NCI-H510A (cell line): ENCODE measurements at places on chromosomes 2 and 18.

DNA sequence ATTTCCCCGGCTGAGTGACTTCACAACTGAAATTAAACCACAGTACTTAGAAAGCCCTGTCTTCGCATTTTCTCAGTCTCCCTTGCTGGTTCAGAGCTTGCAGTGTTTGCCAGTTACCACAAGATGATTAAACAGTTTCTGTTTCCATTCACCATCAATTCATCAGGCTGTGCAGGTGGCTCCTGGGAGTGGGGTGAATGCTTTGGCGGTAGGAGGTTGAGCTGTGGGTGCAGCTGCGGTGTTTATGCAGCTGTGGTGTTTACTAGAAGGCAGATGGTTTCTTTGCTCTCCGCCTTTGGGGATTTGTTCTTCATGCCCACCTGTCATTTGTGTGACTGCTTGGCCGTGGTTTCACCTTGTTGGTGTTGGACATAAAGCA, 16.1 kb downstream of the ACOXL start:
- peak; percentile 75 for DNase-seq

GRCh38 chr18:7924616-7925015, 357.5 kb downstream of the PTPRM start:
- DNase-seq = no peak

GRCh38 chr18:44960580-44960979, 279.9 kb downstream of the SETBP1 start:
- no peak for DNase-seq

DNA sequence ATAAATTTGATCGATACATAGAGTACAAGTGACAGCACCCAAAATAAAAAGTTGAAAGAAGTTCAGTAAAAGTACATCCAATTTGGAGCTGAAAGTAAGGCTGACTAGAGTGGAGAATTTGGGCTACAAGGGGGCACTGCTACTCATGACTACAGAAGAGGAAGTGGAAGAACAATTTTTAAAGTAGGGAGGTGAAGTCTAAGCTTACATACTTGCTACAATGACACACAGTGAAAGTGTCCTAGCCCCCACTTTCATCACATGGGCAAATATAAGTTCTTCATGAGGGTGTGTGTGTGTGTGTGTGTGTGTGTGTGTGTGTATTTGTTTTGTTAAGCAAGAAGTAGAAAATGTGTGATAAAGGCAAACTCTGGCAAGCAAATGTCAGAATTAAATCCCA, 45.7 kb downstream of the MAP3K2 start:
- no peak for DNase-seq

GRCh38 chr2:16570516-16570915, 95.1 kb downstream of the CYRIA start:
- no peak for DNase-seq

DNA sequence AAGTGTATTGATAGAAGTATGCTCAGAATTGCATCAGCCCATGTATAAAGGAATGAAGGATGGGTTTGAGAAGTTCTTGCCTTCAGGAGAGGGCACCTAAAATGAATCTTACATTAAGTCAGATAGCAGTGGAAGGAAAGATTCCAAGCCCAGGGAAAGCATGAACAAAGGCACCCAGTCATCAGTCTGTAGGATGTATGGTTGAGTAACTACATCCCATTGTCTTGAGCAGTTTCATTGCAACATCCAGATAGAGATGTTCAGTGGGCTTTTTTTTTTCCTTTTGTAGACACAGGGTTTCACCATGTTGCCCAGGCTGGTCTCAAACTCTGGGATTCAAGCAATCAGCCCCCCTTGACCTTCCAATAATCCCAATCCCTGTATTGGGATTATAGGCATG, 80.7 kb downstream of the ARHGAP28 start:
- no peak for DNase-seq

GRCh38 chr2:39497082-39497801, 60.2 kb upstream of the MAP4K3 start:
- DNase-seq = no peak

GRCh38 chr2:75074228-75074627, 115.8 kb downstream of the POLE4 start:
- no peak for DNase-seq

DNA sequence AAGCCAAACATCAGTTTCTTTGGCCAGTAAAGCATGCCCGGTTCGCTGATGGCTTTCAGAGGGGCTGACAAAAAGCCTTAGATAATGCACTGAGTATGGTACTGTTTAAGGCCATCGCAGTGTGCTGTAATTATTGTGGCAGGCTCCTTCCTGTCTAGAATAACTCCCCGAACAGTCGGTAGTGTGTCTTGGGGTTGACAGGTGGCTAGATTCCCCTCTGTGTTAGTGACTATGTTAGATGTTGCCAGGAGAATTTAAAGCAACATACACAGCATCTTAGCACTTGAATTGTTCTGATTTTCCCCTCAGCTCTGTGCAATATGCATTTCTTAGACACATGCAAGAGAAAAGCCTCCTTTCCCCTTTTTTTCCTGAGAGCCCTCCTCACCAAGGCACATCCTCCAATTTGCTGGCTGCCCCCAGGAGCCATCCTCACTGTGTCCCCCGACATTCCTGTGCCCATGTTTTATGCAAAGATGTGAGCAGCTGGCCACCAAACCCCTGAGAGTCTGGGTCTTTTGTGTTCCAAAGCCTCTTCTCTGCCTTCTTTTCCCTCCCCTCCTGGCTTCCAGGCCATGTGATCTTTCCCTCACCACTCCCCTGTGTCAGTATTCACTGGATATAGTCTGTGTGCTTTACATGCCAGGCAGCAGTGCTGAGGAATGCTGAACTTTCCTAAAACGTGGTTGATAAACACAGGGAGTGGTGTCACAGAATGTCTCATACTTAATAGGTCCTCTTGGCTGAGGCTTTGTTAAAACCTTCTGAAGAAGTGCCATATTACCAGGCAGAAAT, 331.5 kb downstream of the HRH4 start:
- DNase-seq = no peak

DNA sequence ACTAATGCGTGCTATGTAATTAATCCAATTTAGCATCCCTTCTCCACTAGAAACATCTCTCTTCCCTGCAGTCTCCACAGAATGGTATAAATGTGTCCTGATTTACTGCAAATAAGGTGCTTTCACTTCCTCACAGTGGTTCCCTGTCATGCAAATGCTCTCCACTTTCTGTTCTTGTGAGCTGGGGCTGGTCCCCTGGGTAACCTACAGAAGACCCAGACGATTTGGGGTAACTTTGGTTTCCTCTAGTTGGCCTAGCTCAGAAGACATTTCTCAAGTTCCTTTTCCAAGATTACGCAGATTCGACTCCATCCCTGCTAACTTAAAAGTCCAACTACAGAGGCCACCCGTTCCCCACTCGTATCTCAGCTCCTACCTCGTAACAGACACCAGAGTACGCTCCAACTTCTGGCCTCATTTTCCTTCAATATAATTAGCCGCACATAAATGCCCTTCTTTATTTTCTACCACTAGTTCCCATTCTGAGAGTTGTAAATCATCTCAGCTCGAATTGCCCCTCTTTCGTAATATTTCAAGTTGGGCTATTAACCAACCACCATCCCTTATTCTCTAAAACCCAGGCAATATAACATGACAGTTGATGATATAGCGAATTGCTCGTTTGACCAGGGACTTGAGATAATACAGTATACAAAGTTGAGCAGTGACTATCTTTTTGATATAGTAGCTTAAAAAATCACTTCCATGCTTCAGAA, 28.8 kb upstream of the NEDD4L start:
- DNase-seq = no peak

DNA sequence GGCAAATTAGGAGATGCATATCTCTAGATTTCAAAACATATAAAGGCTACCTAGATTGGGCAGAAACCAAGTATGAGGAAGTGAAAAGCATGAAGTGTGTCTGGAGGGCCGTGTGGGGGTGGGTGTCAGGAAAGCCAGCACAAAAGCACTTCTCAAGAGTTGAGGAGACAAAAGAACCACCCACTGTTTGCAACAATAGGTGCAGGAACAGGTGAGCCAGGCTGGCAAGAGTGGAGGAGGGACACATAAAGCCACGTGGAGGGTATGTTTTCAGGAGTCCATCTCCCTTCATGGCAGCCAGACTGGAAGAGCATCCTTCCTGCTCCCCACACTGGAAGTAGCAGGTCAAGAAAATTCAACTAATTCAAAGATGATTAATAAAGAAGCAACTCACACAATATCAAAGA, 96.4 kb downstream of the CERS6 start:
- peak; percentile 60 for DNase-seq

DNA sequence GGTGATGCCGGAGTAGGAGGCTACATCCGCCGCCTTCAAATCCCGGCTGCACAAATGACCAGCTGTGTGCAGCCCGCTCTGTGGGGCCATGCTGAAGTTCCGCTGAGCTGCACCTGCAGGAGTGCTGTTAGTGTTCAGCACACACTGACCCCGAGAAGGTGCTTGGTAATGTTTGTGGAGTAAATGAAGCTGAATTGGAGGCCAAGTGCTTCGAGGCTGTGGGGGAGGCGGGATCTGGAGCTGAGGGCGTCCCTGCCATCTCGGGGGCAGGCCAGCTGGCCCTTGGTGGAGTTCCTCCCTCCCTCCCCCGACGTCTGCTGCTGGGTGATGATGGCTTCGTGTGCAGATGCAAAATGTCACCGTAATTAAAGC, 23.2 kb downstream of the KCNF1 start:
- peak; percentile 94 for DNase-seq

GRCh38 chr2:233990261-233990798, 60.2 kb upstream of the SPP2 start:
- DNase-seq = no peak

DNA sequence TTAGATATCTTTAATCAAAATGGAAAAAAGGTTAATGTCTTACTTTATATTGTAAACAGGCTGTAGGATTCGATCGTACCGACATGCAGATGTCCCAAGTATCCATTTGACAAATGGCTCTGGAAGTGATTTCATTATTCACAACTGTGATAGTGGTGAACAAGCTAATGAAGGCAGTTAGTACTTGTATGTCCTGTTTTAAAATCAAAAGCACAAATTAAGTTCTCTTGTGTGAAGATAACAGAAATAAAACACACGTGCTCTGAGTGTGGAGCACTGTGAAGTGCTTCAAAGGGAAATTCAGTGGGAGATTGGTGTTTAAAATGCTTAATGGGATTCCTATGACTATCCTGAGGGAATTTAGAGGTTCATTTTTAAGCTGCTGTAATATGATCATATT, 8.6 kb upstream of the LRP1B start:
- no peak for DNase-seq

- no peak for DNase-seq
These were observed 220.2 kb upstream of the CCDC68 start for GRCh38 chr18:55179425-55179824.

GRCh38 chr2:235170536-235171521, 219.0 kb downstream of the SH3BP4 start:
- DNase-seq = no peak

GRCh38 chr2:174330945-174331594, 3.7 kb upstream of the SP9 start:
- DNase-seq = no peak

DNA sequence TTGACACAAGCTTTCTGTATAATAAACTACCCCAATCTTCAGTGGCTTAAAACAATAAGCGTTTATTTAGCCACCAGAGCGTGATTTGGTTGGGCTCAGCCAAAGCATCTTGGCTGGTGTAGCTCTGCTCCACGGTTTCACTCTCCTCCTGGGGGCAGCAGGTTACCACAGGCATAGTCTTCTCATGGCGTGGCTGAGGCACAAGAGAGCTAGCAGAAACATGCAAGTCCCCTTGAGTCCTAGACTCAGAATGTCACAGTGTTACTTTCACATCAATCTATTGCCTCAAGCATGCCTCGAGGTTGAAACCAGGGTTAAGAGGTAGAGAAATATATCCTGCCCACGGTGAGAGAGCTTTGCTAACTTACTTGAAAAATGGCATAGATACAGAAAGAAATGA, 19.9 kb upstream of the SLC9A2 start:
- DNase-seq = no peak

DNA sequence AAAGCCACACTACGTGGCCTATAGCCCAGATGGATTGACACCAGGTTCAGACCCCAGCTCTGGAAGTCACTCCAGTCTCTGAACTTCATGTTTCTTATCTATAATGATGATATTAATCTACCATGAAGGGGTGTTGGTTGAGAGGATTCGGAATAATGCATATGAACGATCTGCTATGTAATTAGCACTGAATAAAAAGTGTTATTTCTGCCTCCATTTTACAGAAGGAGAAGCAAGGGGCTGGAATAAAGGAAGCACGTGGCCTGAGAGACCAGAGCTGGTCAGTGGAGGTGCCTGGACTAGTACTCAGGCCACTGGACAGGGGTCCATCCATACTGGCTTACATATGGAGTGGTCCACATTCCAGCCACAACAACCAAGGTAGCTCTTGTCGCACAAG, 166.5 kb upstream of the MYCN start:
- no peak for DNase-seq

GRCh38 chr2:31049916-31050588, 88.2 kb downstream of the GALNT14 start:
- DNase-seq = no peak

DNA sequence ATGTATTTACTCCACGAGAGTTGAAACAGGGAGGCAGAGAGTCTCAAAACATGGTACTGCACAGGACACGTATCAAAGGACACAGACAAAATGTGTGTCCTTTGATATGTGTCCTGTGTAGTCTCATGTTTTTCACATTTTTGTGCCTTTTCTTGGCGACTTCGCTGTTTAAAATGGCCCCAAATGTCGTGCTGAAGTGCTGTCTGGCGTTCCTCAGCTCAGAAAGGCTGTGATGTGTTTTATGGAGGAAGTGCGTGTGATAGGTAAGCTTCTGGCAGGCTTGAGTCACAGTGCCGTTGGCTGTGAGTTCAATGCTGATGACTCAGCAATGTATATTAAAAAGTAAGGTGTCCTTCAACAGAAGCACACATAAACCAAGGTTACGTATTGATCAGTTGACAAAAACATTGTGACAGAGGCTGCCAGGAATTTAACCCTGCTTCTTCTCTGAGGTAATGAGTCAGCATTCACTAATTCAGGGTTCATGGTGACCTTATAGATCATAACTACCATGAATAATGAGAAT, 78.2 kb downstream of the DYSF start:
- no peak for DNase-seq

DNA sequence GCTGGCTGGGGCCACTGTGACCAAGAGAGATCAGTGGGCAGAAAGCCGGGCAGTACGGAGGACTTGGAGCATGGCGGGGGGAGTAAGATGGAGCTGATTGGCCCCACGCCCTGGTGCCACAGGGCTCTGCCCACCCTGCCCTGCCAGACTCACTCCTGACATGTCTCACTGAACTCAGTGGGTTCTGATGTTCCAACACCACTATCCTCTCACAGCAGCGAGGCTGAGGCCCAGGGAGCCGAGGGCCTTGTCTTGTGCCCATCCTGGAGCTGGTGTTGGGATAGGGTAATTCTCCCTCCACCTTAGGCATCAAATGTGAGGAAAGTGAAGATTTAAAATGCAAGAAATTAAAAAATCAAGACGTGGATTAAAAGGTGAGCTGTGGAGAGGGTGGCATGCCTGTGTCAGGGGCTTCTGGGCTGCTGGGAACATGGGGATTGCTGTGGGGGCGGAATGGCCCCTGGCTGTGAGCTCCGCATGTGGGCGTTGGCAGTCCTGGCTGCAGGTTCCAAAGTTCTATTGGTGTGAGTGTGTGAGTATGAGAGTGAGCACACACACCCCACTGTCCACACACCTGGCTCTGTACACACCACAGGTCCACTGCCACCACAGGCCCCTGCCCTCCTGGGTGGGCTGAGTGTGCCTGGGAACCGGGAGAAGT, 283.5 kb upstream of the HS6ST1 start:
- no peak for DNase-seq
